ENCODE measurements at places on chromosomes 12 and 14.
A peak's percentile ranks its signal among the peaks of the same experiment; 100 is the strongest.

GRCh38 chr12:98532687-98533304 is 17.4 kb downstream of the TMPO start:
- peak; percentile 20 for DNase-seq

GRCh38 chr14:105690671-105691070 is 164.3 kb downstream of the TMEM121 start:
- no peak for DNase-seq

DNA sequence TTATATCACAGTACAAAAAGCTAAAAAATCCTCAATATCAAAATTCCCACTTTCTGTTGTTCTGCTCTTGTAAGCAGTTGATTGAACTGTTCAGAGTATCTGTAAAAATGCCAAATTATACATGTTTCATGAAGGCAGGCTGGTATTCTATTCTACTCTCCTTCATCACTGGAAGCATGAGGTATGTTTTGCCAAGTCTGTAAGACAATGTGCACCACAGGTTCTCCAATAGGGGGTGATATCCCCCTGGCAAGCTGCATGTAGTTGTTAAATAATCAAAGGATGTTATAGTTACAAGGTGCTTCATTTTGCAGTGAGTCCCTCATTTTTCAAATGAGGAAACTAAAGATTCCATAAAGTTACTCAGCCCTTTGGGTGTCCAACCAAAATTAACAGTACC is 15.1 kb upstream of the NEK9 start:
- DNase-seq: no peak

GRCh38 chr12:60180298-60180697 is 584.5 kb downstream of the SLC16A7 start:
- DNase-seq: no peak

DNA sequence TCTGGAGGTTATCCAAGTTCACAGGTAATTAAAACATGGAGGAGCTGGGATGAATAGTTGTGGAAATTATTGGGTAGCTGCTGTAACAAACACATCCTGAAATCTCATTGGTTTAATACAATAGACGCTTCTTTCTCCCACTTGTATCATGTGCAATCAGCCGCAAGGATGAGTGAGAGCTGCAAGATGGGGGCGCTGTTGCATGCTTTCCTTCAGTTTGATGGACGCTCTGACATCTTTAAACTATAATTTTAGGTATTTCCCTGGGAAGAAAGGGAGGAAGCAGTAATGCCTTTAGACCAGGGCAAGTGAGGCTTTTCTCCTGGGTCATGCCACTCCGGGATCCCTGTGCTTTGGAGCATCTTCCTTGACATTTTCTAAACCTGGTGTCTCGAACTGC is 178.7 kb downstream of the PAWR start:
- DNase-seq: no peak

DNA sequence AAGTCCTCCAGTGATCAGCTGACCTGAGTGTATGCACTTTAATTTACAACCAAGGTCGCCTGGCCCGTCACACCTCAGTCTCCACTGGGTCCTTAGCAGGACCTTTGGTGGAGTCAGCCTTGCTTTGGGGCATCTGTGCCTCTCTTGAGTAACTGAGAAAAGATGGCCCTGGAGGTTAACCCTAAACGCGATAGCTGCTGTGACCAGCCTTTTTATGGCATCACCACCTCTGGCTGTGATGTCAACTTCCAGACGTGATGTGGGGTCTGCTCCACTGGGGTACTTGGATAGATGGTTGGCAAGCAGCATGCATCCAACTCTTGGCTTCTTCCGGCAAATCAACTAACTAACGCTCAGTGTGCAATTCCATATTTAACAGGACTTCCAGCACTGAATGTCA is 122.8 kb upstream of the RTL1 start:
- no peak for DNase-seq

All from NCI-H774 (cell line).